ENCODE measurements at places on chromosomes 12 and 14. TPM values are rescaled to one million over a fixed set of nuclear protein-coding genes. Genes with fewer than 3 reads are reported as not detected.

DNA sequence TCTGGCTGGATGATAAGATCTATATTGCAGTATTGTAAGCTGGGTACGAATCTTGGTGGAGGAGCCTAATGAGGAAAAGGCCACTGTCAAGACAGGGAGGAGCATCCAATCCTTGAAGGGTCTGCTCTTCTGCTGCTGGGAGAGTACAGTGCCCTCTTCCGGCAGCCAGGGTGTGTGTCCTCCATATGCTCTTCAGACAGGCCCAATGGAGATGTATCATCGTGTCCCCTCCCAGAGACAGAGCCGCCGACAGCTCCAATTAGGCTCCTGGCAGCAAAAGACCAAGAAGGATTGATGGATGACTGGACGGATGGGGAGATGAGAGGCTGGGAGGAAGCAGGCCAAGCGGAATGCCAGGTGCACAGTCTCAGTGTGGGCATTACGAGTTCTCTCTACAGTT, 51.6 kb upstream of the PIWIL1 start:
- peak; percentile 48 for DNase-seq

The SMOC1 gene
- polyA plus RNA-seq = not detected

DNA sequence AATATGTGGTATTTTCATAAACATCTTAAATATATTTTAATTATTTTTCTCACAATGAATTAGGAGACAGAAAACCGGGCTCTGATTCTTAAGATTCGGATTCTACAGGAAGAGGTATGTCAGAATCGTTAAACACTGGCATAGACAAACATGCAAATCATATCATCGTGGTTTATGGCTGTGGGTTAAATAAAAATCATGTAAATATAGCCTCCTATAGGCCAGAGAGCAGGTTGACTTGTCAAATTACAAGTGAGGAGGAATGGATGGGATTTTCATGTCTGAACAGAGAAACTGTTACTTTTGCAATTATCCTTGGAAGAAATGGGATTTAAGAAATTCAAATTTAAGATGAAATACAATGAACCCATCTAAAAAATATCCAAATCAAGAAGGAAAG, 74.9 kb upstream of the BCAT1 start:
- DNase-seq = no peak

DNA sequence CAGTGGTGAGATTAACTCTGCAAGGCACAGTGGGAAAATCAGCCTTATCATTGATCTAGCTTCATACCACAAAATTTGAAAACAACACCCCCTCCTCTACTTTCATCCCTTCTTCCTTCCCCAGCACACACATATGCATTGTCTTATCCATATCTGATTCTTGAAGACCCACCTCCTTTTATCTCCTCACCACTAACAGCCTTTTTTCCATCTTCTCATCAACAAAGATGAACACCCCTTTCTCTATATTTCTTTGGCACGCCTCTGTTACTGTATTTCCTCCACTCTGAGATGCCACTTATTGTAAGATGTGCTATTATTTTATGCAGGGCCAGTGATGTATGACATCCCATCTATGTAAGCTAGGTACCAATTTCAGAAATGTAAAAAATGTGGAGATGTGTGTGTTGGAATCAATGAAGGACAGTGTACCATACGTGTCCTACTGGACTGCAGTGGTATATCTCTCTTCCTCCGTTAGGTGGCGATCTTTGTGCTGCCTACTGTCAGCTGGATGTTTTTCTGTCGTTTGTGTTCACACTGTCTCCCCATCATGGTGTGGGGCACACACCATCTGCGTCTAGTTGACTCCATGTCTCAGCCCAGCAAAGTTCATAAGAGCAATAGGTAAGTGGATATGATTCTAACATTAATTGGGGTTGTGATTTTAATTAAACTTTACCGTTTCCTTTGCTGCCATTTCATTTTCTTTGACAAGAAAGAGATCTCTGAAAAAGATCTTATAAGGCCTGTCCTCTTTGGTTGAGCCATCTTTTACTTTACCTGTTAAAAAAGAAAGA, 24.0 kb downstream of the CCDC38 start:
- peak; percentile 70 for DNase-seq

- DNase-seq = no peak
Measured at GRCh38 chr12:78037707-78038106, 207.0 kb downstream of the NAV3 start.

GRCh38 chr12:15592934-15593333, 196.3 kb downstream of the EPS8 start:
- no peak for DNase-seq

- no peak for DNase-seq
Measured at GRCh38 chr12:65925626-65926025, 101.3 kb downstream of the HMGA2 start.

- DNase-seq = no peak
Measured at GRCh38 chr14:75995372-75996041, 9.9 kb downstream of the IFT43 start.

The CD27 gene
- not detected for polyA plus RNA-seq

The P2RX2 gene
- 0.03 TPM for polyA plus RNA-seq

- no peak for DNase-seq
Measured at GRCh38 chr14:101007765-101008164, 104.2 kb upstream of the RTL1 start.

- no peak for DNase-seq
Measured at GRCh38 chr12:82625523-82625922, 61.2 kb upstream of the TMTC2 start.

The ETFBKMT gene
- polyA plus RNA-seq = 1.6 TPM

- DNase-seq = no peak
Measured at GRCh38 chr12:124461241-124461673, 106.2 kb downstream of the NCOR2 start.

DNA sequence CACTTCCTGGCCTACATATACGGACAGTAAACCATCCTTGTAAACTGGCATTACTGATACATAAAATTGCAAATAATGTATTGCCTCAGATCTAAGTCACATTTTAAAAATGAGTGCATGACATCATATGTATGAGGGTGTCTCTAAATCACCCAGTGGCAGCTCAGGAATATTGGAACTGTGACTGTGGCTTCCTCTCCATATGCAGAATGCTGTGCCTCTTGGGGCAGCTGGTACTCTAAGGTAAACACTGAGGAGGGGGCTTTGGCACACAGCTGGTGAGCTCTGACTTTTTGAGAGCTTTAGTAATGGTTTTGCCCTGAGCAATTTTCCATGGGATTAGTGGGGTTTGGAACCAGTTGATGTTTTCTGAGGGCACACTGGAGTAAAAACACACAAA, 263.7 kb downstream of the BMP4 start:
- DNase-seq = no peak

- DNase-seq = no peak
Measured at GRCh38 chr12:52434081-52434733, at the start of gene KRT75. Gene KRT75, minus strand, starts transcription at chr12:52434371. Its CDS starts 67 bp downstream, at chr12:52434304.

The PLCZ1 gene
- 0.15 TPM for polyA plus RNA-seq

GRCh38 chr12:103783744-103784664, 57.0 kb downstream of the NT5DC3 start:
- DNase-seq = no peak

The ANG gene
- polyA plus RNA-seq = 3.6 TPM

DNA sequence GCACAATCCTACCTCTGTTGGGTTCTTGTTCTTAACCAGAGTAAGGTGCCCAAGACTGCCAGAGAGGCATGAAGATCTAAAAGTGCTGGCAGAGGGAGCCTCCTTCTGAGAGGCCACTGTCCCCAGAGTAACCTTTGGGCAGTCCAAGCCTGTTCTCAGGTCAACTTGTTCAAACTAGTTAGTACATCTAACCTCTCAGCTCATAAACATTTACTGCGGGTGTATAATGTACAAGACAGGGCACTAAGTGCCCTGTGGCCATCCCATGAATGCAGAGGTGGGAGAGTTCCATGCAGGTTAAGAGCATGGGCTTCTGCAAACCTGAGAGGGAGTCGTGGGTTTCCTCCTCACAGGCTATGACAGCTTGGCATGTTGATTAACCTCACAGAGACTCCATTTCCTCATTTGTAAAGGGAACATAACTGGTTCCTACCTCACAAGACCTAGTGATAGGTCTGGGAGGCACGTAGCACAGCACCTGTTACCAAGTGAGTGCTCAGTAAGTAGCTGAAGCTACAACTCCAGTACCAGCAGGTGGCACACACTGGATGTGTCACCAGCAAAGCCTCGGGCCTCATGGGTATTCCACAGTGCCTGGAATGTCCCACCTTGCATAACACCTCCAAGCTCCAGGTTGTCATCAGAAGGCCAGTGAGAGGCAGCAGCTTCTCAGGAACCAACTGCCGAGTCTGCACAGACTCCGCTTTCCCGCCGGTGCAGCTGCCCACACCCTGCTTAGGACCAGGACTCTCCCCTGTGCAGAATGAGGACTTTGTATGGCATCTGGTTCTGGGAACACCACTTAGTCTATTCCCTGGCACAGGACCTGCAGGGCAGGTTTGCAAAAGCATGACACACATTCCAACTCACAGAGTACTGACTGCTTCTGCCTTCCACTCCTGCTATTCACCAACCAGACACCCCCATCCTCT, 4.4 kb downstream of the VDR start:
- DNase-seq = no peak

DNA sequence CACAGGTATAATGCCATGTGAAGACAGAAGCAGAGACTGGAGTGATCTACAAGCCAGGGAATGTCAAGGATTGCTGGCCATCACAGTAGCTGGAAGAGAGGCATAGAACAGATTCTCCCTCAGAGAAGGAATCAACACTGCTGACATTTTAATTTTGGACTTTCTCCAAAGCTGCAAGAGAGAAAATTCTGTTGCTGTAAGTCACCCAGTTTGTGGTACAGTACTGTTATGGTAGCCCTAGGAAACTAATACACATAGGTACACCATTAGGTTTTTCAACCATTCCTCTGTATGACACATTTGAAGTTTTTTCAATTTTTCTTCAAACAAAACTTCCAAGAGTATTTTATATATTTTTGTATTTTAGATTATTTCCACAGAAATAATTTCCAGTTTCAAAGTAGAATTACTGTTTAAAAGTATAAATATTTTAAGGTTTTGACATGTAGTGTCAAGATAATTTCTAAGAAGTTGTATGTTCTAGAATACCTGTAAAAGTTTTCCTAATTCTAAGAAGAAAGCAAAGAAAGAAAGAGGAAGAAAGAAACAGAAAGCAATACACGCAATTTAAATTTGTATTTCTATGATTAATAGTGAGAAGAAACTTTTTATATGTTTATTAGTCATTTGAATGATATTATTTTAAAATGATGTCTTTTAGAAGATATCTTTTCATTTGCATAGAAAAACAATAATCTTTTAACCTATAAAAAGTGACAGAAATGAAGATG, 64.9 kb upstream of the CATSPERB start:
- DNase-seq = no peak

The ASCL1 gene
- polyA plus RNA-seq = 0.28 TPM

DNA sequence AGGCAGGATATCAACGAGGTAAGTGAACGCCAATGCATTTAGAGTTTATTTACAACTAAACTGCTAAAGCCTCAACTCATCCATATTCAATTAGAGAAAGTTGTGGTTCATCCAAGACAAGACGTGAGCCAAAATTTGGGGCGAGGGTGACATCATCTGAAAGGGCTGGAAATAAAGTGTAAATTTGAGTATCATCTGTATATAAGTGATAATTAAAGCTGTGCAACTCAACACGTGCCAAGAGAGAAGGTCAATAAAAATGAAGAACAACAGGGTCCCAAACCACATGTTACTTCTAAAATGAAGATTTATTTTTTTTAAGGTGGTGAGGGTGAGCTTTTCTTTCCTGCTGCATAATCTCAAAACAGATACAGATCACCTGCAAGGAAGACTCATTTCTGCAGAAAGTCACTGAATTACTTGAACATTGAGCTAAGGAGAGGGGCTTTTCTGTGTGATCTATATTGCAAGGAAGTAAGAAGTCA, 203.6 kb downstream of the EFCAB11 start:
- DNase-seq = no peak

Measured in SK-N-SH (cell line).